ENCODE measurements at places on chromosomes 16 and 17. TPM values are rescaled to one million over a fixed set of nuclear protein-coding genes. Genes with fewer than 3 reads are reported as not detected.
A peak's percentile ranks its signal among the peaks of the same experiment; 100 is the strongest.

DNA sequence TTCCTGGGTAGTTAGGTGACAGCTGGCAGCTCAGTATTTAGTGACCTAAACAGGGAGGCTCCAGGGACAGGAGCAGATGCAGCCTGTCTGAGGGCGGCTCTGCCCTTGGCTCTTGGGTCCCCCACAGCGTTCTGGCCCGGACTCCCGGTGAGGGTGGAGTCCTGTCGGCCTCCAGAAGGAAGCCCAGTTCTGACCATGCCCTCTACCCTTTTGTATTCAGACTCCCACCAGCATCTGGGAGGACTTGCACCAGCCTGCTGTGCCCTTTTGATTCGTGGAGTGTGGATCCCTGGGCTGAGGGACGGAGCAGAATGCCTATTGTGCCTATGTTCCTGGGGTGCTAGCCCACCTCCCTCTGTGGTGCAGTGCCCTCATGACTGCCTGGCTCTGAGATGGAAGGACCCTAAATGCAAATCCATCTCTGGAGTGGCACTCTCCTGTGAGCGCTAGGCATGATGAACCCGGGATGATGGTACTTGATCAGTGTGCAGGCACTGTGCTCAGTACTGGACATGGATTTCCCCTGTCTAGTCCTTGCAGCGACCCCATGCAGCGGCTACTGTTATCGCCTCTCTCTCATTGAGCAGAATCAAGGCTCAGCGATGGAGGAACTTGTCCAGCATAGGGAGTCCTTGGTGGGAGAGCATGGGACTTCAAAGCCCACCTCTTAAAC, 123.1 kb downstream of the SNX29 start:
- H3K36me3 ChIP-seq, result no peaks in the 10 kb centered on the region
- H3K27ac ChIP-seq, result no peak overlapping the region
- peaks cover 5% of the 10 kb centered on the region for H3K4me1 ChIP-seq
- no peak overlapping the region for H3K4me3 ChIP-seq
- no peak for DNase-seq

TVP23A gene
- not detected for total RNA-seq

C17orf107 gene
- 1.0 TPM for total RNA-seq

DNA sequence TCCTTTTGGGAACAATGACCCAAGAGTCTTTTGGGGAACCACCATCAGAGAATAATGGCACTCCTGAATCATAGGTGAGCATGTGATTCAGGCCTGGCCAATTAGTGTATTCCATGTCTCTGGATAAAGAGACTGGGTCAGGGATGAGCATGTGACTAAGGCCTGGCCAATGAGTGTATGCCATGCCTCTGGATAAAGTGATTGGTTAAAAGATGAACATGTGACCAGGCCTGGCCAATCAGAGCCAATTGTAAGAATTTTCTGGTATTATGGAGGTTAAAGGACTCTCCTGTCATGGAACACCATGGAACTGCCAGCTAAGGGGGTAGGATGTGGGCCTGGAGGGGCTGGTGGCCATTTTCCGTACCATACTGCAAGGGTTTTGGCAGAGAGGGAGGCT, 194.3 kb downstream of the C16orf78 start:
- H3K36me3 ChIP-seq, result no peaks in the 10 kb centered on the region
- no peak overlapping the region for H3K27ac ChIP-seq
- DNase-seq, result no peak
- no peak overlapping the region for H3K4me3 ChIP-seq
- H3K27me3 ChIP-seq, result no peaks in the 10 kb centered on the region

GRCh38 chr17:61160204-61160603, 239.4 kb upstream of the TBX2 start:
- no peaks in the 10 kb centered on the region for H3K27me3 ChIP-seq
- H3K4me3 ChIP-seq, result no peak overlapping the region
- no peak for DNase-seq
- H3K27ac ChIP-seq, result no peak overlapping the region
- peaks cover 23% of the 10 kb centered on the region for H3K4me1 ChIP-seq

PTGES3L gene
- total RNA-seq, result 1.1 TPM

GRCh38 chr16:51898872-51899271, 648.1 kb downstream of the TOX3 start:
- H3K27ac ChIP-seq, result no peak overlapping the region
- no peaks in the 10 kb centered on the region for H3K4me1 ChIP-seq
- no peak for DNase-seq
- no peaks in the 10 kb centered on the region for H3K27me3 ChIP-seq

GRCh38 chr17:27488231-27488630, 32.0 kb downstream of the KSR1 start:
- peaks cover 14% of the 10 kb centered on the region for H3K4me1 ChIP-seq
- no peaks in the 10 kb centered on the region for H3K27me3 ChIP-seq
- no peak overlapping the region for H3K27ac ChIP-seq
- H3K4me3 ChIP-seq, result no peak overlapping the region

- no peak overlapping the region for H3K4me3 ChIP-seq
- H3K4me1 ChIP-seq, result no peaks in the 10 kb centered on the region
- no peaks in the 10 kb centered on the region for H3K27me3 ChIP-seq
- H3K27ac ChIP-seq, result no peak overlapping the region
Measured at GRCh38 chr16:8620535-8620934, 963 bp upstream of the METTL22 start.

DCAKD gene
- total RNA-seq, result 12.0 TPM

GRCh38 chr17:82238472-82239201, 9.8 kb downstream of the SLC16A3 start:
- peak overlapping the region; percentile 39 for H3K27ac ChIP-seq
- H3K4me3 ChIP-seq, result no peak overlapping the region
- H3K27me3 ChIP-seq, result no peaks in the 10 kb centered on the region
- H3K36me3 ChIP-seq, result peaks cover 4% of the 10 kb centered on the region
- no peak for DNase-seq
- H3K4me1 ChIP-seq, result peaks cover 25% of the 10 kb centered on the region

GRCh38 chr16:51154271-51155171, 3.5 kb upstream of the SALL1 start:
- no peak overlapping the region for H3K4me3 ChIP-seq
- DNase-seq, result no peak
- peaks cover 8% of the 10 kb centered on the region for H3K4me1 ChIP-seq
- no peaks in the 10 kb centered on the region for H3K27me3 ChIP-seq
- no peak overlapping the region for H3K27ac ChIP-seq

GRCh38 chr17:46013502-46014165, 14.6 kb downstream of the STH start:
- no peaks in the 10 kb centered on the region for H3K27me3 ChIP-seq
- no peaks in the 10 kb centered on the region for H3K4me1 ChIP-seq
- DNase-seq, result no peak
- H3K36me3 ChIP-seq, result peaks cover under 1% of the 10 kb centered on the region
- H3K4me3 ChIP-seq, result no peak overlapping the region

GRCh38 chr16:77531752-77532151, 96.9 kb upstream of the ADAMTS18 start:
- no peak overlapping the region for H3K4me3 ChIP-seq
- DNase-seq, result no peak
- H3K27ac ChIP-seq, result no peak overlapping the region
- no peaks in the 10 kb centered on the region for H3K4me1 ChIP-seq
- H3K36me3 ChIP-seq, result no peaks in the 10 kb centered on the region
- H3K27me3 ChIP-seq, result no peaks in the 10 kb centered on the region

C16orf74 gene
- 3.8 TPM for total RNA-seq

GRCh38 chr16:51163894-51164566, 13.0 kb upstream of the SALL1 start:
- no peak overlapping the region for H3K4me3 ChIP-seq
- no peak for DNase-seq
- H3K4me1 ChIP-seq, result peaks cover 5% of the 10 kb centered on the region
- no peak overlapping the region for H3K27ac ChIP-seq
- H3K27me3 ChIP-seq, result no peaks in the 10 kb centered on the region
- no peaks in the 10 kb centered on the region for H3K36me3 ChIP-seq

ALOX15B gene
- not detected for total RNA-seq

GRCh38 chr17:75049057-75049456, 2.0 kb downstream of the KCTD2 start:
- DNase-seq, result no peak
- H3K4me3 ChIP-seq, result no peak overlapping the region

DNA sequence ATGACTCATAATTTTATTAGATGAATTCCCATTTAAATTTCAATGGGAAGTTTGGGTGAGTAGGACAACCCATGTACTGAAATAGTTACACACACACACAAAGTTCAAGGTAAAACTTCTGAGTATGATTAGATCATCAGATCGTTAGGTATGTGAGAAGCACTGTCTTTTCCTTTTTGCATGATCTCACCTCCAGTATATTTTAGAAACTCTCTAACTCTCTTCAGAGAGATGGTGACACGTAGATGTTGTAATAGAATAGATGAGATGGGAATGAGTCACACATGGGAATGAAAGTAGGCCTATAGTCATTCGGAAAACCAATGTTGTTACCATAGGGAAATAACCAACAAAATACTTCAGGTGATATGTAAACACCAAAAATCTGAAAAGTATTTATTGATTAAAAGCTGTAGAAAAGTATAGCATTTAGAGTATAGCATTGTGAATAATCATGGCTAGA, 22.2 kb downstream of the KRT23 start:
- H3K36me3 ChIP-seq, result no peaks in the 10 kb centered on the region
- H3K27ac ChIP-seq, result peak overlapping the region; percentile 45
- H3K27me3 ChIP-seq, result no peaks in the 10 kb centered on the region
- peaks cover 30% of the 10 kb centered on the region for H3K4me1 ChIP-seq
- H3K4me3 ChIP-seq, result no peak overlapping the region

DNA sequence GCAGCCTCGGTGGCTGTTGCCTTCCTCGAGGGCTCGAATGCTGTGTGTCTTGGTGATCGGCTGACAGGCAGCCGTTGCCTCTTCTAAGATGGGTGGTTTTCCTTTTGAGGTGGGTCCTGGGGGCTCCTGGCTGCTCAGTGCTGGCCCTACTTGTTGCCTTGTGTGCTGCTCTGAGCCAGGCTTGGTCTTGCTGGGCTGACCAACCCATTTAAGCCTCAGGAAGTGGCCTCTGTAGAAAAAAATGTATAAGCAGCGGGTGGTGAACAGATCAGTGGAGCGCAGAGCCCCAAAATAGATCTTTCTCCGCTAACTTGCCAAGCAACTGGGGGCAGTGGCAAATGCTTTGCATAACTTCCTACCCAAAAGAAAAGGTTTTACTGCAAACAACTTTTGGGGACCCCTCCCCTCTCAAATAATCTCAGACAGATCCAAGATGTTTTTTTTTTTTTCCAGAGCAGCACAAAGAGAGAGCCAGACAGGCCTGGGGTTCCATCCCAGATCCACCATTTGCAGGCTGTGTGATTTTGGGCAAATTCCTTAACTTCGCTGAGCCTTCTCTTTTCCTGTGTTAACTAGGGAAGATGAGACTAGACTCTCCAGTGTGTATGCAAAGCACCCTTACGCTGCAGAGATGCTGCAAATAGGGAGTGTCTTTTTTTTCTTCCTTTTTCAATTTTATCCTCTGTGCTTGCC, 42.5 kb downstream of the PLCG2 start:
- DNase-seq, result no peak
- no peak overlapping the region for H3K4me3 ChIP-seq
- H3K27ac ChIP-seq, result no peak overlapping the region
- no peaks in the 10 kb centered on the region for H3K4me1 ChIP-seq
- H3K27me3 ChIP-seq, result no peaks in the 10 kb centered on the region

EVPL gene
- 0.46 TPM for total RNA-seq

DNA sequence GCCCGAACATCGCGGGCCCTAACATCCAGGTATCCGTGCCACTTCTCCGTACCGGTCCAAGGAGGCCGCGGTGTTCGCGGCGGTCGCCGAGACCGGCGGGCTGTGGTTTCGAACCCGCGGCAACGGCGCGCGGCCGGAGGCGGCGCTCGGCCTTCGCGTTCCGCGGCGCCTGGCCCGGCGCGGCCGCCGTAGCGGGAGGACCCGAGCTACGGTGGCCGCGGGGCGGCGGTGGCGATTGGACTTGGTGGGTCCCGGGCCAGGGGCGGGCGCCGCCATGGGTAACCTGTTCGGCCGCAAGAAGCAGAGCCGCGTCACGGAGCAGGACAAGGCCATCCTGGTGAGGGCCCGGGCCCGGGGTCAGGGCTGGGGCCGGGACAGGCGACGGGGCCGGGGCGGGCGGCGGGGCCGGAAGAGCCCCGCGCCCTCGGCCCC, at the start of gene CHMP6:
TSS of gene CHMP6 (plus strand) at position 197 of the 432 bp plus-strand sequence. CDS start at position 275, 78 bp downstream.
- H3K36me3 ChIP-seq, result no peaks in the 10 kb centered on the region
- H3K4me3 ChIP-seq, result peak within 1 kb of the TSS; percentile 55
- DNase-seq, result peak; percentile 85
- H3K27ac ChIP-seq, result no peak within 1 kb of the TSS
- H3K27me3 ChIP-seq, result no peaks in the 10 kb centered on the region
- H3K4me1 ChIP-seq, result peaks cover 13% of the 10 kb centered on the region

DNA sequence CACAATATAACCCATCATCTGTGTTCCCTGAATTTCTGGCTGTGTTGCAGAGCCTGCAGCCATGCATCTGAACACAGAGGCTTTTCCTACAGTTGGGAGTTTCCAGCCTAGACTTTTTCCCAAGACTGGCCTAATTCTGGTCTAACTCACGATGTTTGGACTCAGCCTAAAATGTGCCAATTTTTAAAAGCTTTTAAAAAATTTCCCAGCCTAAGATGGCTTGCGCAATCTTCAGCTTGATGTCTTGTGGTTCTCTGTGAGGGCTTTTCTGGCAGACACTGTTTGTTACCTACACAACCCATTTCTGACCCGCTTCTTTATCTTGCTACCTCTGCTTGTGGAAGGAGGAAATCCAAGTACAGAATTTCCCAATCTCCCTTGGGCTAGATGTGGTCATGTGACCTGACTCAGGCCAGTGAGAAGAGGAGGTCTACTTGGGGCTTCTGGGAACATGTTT, 72.7 kb upstream of the GAS7 start:
- no peaks in the 10 kb centered on the region for H3K36me3 ChIP-seq
- no peak overlapping the region for H3K27ac ChIP-seq
- H3K27me3 ChIP-seq, result no peaks in the 10 kb centered on the region
- no peak for DNase-seq
- H3K4me3 ChIP-seq, result no peak overlapping the region

DNA sequence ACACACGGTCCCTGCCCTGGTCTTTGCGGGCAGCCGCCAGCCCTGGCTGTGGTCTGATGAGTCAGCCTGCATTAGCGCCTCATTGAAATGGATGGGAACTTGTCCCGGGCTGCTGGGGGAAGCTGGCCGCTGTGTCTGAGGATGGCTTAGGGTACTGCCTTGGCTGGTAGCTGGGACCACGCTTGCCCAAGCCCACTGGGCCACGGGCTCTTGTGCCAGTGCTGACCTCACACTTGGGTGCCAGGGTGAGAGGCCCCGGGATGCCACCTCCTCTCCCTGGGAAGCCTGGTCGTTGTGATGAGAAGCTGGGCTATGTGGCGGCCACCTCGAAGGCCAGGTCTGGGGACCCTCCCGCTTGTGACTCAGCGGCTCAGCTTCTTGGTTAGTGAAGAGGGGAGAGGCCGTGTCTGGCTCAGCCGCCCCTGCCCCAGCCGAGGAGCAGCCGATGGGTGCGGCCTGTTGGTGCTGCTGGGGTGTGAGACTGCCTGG, 10.7 kb downstream of the CACNA1H start:
- no peak for DNase-seq
- no peaks in the 10 kb centered on the region for H3K27me3 ChIP-seq
- H3K27ac ChIP-seq, result no peak overlapping the region
- H3K36me3 ChIP-seq, result no peaks in the 10 kb centered on the region
- no peak overlapping the region for H3K4me3 ChIP-seq
- peaks cover 8% of the 10 kb centered on the region for H3K4me1 ChIP-seq

Data from Caco-2 (cell line).